ENCODE measurements at places on chromosomes 1 and 21.

DNA sequence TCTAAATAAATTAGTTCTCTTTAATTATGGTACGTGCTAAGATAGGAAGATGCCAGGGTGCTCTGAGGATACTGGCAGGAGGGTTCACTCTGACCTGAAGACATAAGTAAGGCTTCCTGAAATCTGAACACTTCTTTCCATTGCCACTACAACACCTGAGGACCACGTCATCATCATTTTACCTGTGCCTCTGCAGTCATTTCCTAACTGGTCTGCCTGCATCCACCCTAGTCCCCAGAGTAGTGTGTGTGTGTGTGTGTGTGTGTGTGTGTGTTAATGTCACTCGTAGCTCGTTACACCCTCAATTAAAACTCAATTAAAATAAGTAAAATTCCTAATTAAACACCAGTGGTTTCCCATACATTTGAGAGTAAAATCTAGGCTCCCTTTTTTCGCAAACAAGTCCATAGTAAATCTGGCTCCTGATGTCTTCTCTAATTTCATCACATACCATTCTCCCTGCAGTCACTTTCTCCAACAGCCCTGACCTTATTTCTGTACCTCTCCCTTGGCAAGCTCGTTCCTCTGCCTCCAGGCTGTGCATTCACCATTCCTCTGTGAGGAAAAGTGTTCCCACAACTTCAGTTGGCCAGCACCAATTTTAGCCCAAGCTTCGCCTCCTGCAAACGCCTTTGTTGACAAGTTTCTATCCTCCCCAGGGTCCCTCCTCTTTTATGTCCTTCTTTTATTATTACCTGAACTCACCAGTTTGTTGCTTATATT, 8.7 kb downstream of the IL12RB2 start:
- no peak for DNase-seq

- no peak for DNase-seq
Observed at GRCh38 chr21:39840373-39841097, 26.7 kb upstream of the PCP4 start.

GRCh38 chr1:67228791-67229190, 62.5 kb downstream of the IL23R start:
- DNase-seq: no peak

- no peak for DNase-seq
Observed at GRCh38 chr1:152926091-152926490, 17.7 kb downstream of the IVL start.

GRCh38 chr1:151156515-151156819, at the start of gene TNFAIP8L2:
TSS of gene TNFAIP8L2 (plus strand) at chr1:151156649. CDS start at chr1:151158698, 2,049 bp downstream.
- no peak for DNase-seq

GRCh38 chr1:27527890-27528817, 38.2 kb upstream of the WASF2 start:
- peak; percentile 80 for DNase-seq

GRCh38 chr1:150151291-150152181, 1.8 kb downstream of the PLEKHO1 start:
- no peak for DNase-seq

Data from NCI-H187 treated with DMSO at 0.1 percent for 48 hours (cell line).